Effector CD8-positive, alpha-beta T cell (primary cell): ENCODE measurements at places on chromosomes 4 and X.

- no peak for DNase-seq
Observed at GRCh38 chr4:142705820-142706219, 140.3 kb downstream of the INPP4B start.

GRCh38 chrX:54213603-54214002, 30.5 kb upstream of the FAM120C start:
- DNase-seq, result no peak

GRCh38 chr4:37268319-37268718, 23.8 kb downstream of the NWD2 start:
- no peak for DNase-seq

DNA sequence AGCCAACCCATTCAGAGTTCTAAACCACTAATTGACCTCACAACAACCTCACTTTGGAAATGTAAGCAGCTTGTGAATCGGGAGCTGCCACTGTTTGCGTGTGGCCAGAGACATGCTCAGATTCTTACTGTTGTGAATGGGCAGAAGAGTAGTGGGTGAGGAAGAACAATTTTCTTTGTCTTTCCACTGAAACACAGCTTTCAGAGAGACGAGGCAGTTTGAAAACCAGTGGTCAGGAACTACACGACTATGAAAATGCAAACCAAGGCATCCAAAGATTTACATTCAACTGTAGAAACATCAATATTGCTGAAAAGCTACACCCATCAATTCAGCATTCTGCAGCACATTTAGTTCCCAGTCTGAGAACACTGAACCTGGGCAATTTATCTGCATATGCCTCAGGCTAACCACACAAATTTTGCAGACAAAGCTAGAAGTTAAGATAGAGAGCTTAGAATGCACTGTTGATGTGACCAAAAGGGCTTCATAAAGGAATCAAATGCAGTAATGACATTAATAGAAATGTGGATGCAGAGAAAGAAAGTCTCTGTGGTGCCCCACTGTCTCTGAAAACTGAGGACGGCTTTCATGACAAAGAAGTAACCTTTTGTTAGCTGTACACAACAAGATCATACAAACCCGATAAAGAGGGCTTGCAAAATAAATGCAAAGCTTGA, 134.3 kb downstream of the APBB2 start:
- DNase-seq, result no peak

- no peak for DNase-seq
Observed at GRCh38 chr4:73814679-73815078, 21.8 kb upstream of the CXCL6 start.

DNA sequence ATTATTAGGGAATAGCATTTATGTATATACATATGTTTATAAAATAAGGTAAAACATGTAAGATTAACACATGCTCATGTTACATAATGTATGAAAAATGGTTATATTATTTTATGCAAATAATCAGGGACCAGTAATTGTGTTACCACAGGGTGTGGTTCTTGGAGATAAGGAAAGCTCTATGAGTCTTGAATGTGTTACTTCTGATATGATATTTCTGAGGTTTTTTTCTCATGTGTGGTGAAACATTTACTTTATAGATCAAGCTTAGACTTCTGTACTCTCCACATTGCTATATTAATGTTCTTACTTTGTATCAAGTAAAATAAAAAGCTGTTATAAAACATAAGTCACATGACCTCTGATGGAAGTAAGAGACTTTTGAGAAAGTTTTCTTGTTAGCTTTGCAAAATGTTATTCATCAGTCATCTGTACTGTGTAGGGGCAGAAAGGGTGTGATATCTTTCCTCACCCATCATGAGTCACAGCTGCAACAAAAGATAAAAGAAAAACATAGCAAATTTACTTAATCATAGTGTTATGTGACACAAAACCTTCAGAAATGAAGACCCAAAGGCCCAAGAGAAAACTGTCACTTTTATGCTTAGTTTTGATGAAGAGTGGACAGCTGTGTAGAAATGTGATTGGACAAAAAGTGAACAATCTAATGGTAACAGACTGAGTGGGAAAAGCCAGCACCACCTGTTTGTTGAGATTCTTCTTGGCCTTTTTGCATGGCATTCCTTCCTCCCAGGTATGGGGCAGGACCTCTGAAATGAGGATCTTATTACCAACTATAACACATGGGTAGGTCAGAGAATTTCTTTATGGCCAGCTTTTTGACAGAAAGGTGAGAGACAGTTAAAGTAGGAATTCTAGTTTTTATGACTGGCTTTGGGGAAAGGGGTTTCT, 632.3 kb downstream of the PDHA2 start:
- no peak for DNase-seq

DNA sequence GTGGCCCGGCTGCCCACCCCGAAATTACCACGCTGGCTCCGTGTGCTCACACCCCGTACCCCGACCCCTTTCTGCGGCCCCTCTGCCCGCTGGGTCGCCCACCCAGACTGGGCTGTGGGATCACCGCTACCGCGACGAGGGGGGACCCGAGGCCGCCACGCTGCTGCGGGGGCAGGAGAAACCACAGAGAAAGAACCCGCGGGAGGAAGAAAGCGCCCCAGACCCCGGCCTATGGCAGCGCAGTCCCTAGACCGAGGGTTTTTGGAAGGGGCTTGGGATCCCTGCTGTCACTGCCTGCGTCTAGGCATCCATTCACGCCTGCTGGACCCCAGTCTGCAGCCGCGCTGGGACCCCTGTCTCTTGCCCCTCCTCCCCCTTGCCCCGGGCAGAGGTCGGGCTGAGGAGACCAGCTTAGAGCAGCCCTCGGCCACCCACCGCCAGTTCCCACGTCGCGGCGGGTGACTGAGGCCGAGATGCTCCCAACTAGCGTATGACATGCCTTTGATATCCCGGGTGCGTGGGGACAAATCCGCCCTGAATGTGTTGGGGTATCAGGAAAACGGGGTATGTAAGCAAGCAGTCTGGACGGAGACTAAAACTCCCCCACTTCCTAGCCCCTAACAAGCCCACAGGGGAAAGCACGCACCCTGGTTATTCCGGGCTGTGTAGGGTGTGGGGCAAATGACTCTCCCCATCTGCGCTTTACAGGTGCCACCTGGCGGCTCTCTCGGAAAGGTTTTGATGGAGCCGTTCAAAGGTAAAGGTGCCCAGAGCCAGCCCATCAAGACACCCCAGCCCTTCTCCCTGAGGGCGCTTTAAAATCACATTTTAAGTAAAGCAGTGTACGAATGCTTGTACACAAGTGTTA, 862 bp upstream of the INPP4B start:
- DNase-seq, result peak; percentile 38

DNA sequence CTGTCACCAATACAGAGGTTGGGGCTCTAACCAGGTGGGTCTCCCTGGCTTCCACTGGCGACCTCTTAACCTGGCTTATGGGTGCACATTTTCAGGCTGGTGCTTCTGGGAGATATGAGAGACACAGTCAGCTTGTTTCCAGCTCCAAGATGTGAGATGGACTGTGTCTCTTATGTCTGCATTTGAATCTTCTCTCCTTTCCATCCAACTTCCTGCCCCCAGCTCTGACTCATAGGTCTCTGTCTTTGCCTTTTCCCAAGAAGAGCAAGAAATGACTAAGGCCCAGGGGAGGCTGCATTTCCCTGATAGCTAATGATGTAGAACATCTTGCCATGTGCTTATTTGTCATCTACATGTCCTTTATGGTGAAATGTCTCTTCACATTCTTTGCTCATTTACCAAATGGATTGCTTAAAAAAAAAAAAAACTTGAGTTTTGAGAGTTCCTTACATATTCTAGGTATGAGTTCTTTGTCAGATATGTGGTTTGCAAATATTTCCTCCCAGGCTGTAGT, 3.2 kb upstream of the UXT start:
- DNase-seq, result no peak

DNA sequence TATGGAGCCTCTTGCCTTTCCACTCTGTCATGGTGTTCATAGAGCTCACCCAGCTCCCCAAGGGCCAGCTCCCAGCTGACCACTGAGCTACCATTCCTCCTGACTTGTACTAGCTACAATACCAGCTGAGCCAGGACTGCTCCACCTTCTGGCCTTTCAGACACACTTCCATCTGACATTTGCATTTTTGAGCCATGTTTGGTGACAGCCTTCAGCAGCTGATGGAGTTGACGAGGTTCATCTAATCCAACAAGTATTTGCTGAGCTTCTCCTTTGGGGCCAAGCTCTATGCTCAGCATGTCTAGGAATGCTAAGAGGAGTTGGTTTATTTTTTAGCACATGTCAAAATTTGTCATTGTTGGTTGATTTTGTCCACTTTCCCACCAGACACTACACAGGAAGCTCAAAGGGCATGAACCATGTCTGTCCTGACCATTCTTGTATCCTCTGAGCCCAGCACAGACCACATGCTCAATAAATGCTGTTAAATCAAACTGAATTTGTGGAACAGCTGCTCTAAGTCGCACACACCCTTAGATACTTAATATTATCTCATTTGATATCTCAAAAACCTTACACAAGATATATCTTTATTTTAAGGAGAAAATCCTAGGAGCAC, 142.6 kb upstream of the PPARGC1A start:
- DNase-seq, result no peak

GRCh38 chr4:86593688-86594558, at the start of gene PTPN13:
PTPN13 (plus strand) TSS chr4:86594315; CDS start chr4:86635257, 40,942 bp downstream.
- DNase-seq, result no peak

DNA sequence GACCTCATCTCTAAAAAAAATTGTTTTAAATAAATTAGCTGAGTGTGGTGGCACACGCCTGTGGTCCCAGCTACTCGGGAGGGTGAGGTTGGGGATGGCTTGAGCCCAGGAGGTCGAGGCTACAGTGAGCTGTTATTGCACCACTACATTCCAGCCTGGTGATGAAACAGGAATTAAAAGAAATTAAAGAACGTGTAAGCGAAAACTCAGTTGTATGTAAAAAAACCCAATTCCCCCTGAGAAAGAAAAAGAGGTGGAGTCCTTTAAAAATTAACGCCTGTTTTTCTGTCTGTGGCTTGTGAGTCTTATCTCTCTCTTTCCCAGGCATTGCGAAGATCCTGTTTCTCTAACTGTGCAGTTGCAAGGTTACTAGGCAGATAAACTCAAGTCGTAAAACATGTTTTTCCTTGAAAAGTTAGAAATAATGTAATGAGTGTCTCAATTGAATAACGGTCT, 22.1 kb downstream of the EPGN start:
- no peak for DNase-seq

GRCh38 chr4:109079201-109079600, 223.3 kb downstream of the COL25A1 start:
- DNase-seq, result no peak

- no peak for DNase-seq
Observed at GRCh38 chr4:21102667-21103066, 402.4 kb downstream of the PACRGL start.

GRCh38 chrX:109709129-109709631, 23.9 kb downstream of the ACSL4 start:
- DNase-seq, result no peak

DNA sequence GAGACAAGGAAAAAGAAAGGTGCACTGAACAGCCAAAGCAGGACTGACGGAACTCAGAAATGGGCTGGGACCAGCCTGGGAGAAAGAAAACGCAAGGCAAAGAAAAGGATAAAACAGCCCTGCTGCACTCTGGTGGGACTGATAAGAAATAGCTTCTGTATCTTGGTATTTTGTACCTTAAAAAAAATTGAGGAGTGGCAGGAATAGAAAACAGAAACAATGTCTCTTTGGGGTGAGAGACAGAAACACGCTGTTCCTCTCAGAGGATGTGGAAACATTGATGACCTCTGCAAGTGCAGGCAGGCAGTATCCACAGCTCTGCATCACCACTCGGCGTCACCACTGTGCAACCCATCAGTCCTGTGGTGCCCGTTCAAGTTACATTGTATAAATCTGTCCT, 152.5 kb upstream of the SPRY1 start:
- no peak for DNase-seq

GRCh38 chrX:3393178-3393577, 46.7 kb upstream of the MXRA5 start:
- DNase-seq, result no peak

- no peak for DNase-seq
Observed at GRCh38 chr4:85302756-85303155, 172.2 kb upstream of the ARHGAP24 start.

- no peak for DNase-seq
Observed at GRCh38 chr4:180578175-180578574, 1665.0 kb upstream of the TENM3 start.

DNA sequence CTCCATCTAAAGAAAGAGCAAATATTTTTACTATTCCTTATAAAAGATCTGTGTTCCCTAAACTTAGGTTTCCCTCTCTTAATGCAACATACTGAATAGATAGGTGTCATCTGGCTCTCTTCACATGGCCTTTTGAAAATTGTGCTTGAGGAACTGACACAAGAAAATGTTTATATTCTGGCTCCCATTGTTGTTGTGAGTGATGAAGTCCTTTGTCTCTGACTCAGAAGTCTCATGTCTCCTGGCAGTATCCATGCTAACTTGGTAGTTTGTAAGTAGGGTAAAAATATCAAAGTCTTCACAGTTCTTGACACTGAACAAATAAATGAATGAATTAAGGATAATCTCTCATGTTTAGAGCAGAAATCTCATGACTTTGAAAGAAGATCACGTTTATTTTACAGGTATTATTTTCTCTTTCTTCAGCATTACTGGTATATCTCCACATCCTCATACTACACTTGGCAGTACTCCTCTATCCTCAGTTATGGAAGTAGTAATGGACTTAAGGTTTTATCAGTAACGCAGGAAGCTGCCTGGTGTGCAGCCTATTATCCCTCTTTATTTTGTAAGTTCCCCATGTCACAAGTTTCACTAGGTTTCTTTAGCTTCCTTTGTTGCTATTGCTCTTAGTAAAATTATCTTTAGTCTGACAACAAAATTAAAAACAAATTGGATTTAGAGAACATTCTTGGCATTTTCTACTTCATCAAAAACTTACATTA, 14.2 kb upstream of the PABPC4L start:
- DNase-seq, result no peak

- no peak for DNase-seq
Observed at GRCh38 chr4:85818700-85819099, 343.8 kb downstream of the ARHGAP24 start.

GRCh38 chr4:32930700-32931099, 2210.5 kb downstream of the PCDH7 start:
- no peak for DNase-seq

GRCh38 chr4:186904101-186904500, 180.4 kb upstream of the FAT1 start:
- no peak for DNase-seq

GRCh38 chrX:119885554-119886428, 9.9 kb upstream of the AKAP14 start:
- DNase-seq, result no peak

DNA sequence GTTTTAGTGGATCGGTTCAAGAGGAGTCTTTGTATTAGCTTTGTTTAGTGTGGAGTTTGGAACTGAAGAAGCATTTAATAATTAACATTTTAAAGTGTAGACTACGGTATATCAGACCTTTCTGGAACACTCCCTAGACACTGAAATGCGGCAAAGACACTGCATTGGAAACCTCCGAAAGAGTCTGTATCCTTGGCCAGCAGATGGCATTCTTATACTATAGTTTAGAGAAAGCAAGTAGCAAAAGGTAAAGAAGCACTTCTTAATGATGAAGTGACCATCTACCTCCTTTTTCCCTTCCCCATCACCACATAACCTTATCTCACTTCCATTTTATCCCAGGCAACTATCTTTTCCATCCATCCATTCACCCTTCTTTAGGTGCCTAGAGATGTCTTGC, 7.6 kb downstream of the FABP2 start:
- peak; percentile 1 for DNase-seq
